ENCODE measurements at places on chromosomes 13 and 19.

- no peak for DNase-seq
Measured at GRCh38 chr19:3708207-3708931, at the start of gene TJP3. Gene TJP3 (plus strand): TSS chr19:3708384. CDS start chr19:3728433, 20,049 bp downstream.

DNA sequence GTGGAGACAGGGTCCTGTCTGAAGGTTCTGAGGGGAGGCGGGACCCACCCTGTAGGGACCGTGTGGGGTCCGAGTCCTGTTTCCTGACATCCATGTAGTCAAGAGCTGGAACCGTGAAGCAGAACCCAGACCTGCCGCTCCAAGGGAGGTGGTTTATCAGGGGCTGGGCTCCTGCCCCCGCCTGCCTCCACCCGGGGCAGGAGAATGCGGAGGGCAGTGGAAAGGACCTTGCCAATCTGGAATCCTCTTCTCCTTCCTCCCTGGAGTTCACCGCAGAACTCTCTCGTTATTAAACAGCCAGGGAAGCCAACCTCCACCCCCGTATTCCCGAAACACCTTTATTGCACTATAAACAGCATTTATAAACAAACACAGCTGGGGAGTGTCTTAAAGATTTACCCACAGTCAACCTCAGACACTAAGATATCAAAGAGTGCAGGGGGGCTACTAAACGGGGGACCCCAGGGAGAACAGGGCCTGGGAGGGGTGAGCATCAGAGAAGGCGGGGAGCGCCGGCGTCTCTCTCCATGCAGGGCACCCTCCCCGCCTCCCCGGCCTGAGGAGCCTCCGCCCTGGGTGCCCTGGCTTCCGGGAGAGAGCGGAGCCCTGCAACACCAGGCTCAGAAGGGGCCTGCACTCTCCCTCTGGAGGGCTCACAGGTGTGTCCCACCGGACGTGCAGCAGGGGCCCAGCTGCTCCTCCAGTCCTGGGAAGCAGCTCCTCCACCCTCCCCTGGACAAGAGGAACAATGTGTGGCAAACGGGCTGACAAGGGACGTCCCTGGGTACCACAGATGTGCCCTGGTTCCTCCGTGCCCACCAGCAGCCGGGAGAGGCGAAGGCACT, 3.6 kb downstream of the C2CD4C start:
- DNase-seq, result no peak

DNA sequence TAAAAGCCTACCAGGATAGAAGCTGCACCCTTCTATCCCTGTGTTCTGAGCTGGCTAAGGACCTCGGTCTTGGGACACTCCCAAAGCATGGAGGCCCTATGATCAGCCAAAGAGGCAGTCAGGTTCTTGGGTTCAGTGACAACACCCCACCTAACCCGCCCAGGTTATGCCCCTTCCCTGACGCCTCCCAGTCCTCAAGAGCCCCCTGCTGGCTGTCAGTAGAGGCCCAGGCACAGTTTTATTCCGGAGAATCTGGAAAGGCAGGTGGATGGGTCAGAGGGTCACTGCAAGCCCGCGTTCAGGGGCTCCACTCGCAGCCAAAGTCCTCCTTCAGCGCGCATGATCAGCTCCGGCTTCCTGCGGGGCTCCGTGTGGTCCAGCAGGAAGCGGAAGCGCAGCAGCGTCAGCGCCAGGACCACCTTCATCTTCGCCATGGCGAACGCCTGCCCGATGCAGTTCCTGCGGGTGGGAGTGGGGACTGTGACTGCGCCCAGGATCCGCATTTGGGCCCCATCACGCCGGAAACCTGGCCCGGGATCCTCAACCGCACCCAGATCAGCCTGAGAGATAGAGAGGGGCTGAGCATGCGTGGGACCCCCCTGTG, 22.3 kb downstream of the OR10H3 start:
- DNase-seq, result no peak

- no peak for DNase-seq
Measured at GRCh38 chr13:111153977-111154332, 38.8 kb downstream of the ARHGEF7 start.

DNA sequence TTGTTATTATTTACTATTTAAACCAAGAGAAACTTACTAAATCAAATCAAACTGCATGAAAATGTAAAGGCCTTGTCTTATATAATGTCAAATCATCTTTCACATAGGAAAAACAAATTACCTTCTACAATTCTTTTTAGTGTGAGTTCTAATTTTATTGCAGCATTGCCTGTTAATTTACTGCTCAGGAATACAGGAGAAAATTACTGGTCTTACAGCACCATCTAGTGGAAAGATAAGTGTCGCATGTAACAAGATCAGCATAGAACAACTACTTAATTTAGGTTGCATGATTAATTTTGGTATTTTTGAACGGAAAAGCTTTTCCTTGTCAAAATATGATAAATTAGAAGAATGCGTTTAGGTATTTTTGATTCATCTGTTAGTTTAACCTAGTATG, 502.7 kb downstream of the UQCRFS1 start:
- DNase-seq, result no peak

DNA sequence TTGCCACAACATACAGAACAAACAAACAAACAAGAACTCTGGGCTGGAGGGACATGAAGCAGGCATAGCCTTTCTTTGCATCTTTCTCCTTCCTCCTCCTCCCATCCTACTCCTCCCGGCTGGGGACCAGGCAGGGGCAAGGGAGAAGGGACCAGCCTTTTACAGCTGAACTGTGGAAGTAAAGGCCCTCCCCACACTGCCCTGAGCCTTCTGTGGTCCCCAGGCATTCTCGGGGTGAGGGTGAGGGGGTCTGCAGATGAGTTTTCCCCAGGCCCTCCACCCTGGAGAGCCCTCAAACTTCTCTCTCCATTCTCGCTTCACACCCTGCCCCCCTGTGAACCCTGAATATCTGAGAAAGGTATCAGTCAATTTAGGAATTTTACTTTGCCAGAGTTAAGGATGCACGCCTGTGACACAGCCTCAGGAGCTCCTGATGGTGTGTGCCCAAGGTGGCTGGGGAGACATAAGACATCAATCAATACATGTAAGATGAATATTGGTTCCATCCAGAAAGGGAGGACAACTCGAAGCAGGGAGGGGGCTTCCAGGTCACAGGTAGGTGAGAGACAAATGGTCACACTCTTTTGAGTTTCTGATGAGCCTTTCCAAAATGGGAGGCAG, 170.9 kb downstream of the COL4A1 start:
- no peak for DNase-seq

- no peak for DNase-seq
Measured at GRCh38 chr19:56884441-56884840, 43.9 kb upstream of the PEG3 start.

DNA sequence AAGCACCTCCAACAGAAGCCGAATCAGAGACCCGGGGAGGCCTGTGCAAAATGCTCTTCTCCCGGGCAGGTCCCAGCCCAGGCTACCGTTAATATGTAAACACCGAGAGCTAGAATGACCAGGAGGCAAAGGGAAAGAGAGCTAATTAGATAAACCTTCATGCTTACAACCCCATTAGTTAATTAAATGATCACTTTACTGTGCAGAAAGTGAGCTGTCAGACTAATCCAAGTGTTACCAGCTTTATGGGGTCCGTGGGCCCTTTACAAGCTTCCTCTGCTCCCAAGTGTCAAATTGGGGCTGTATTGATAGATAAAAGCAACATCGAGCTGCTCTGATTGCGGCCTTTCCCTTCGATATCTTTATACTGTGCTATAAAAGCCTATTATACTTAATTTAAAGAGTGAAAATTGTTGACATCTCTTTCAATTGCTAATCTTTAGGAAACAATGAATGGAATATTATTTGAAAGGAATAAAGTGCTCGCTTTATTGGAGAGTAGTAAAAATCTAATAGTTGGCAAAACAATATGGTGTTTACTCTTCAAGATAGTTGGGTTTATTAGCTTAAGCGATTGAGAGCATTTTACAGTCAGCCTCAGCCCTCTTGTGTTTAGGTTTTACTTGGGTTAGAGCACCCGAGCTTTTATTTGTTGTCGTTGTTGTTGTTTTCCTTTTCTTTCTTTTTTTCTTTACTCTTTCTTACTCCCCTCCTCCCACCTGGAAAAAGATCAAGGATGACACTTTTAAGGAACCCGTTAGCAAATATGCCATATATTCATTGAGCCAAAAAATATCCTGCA, 189.3 kb upstream of the GPR12 start:
- DNase-seq, result no peak

DNA sequence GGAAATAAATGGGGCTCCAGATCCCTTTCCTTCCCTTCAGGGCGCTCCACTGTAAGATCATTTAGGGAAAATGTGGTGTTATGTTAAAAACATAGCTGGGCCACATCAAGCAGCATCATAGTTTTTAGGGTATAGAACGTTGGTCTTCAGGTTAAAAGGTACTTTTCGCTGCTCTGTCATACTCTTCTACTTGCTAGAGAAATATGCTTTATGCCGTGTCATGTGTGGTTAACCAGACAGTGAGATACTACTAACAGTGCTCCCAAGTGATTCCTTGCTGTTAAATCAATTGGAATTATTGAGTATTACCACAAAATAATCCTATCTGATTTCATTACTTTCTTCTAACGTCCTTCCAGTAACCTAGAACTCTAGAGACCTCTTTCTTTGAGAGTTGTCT, 1.1 kb upstream of the NDFIP2 start:
- DNase-seq, result no peak

DNA sequence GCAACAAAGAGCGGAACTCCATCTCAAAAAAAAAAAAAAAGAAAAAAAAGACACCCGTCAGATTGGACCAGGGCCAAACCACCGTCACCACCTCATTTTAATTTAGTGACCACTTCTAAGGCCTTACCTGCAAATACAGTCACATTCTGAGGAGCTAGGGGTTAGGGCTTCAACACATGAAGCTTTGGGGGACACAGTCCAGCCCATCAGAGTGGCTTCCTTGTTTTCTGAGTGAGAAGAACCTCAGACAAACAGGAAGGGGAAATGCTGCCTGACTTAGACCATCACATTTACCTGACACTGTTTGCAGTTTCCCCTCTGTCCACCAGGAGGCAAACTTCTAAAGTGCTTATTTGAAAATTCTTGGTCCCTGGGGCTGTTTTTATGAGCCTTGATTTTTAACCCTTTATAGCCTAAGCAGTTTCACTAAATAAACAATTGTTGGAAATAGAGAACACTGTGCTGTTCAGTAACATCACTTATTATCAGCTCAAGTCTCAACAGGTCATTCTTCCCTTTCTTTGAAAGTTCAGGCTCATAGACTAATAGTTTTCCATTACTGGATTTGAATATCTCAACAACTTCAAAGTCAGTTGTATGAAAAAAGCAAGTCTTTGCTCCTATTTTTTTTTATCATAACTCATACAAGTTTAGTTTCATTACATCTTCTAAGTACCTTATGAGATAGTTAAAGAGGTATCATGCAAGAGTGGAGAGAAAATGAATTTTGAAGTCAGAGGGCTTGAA, 74.9 kb upstream of the WASF3 start:
- DNase-seq, result no peak

- no peak for DNase-seq
Measured at GRCh38 chr19:54218960-54219661, 3.7 kb downstream of the LILRB3 start.

DNA sequence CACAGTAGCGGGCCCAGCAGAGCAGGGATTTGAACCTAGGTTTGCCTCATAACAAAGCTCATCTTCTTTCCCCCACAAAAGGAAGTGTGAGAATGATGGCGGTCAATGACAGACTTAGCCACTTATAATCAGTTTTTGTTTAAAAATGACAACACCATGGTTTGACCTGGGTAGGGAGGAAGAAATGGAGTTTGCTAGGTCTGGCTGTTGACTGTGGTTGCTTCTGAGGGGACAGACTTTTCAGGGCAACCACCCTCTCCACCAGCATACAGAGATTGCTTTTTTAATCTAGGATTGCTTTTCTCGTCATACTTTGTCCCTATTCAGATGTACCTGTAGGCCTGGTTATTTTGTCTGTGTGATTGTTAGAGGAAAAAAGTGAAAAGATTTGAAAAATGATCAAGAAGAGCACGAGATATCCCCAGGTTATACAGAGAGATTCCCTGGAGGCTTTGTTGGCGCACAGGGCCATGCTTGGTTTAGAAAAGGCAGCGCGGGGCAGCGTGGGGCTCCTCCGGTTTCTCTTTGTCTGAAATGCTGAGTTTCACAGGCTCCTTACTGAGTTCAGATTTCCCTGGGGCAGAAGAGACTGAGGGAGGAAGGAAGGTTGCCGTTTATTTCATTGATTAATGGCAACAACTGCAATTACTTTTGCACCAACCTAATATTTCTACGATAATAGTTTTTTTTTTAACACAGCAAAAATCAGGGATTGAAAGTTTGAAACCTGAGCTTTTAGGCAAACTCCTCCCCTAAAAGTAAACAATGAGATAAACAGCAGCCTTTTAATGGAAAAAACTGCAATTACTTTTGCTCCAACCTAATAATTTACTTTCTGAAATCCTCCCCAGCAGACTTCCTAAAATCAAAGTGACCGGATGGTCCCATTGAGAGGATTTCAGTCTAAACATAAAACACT, 97.0 kb upstream of the RNF113B start:
- no peak for DNase-seq

GRCh38 chr19:41934849-41935374, 6.7 kb upstream of the ERFL start:
- no peak for DNase-seq

- no peak for DNase-seq
Measured at GRCh38 chr19:345320-345879, 804 bp upstream of the MIER2 start.

DNA sequence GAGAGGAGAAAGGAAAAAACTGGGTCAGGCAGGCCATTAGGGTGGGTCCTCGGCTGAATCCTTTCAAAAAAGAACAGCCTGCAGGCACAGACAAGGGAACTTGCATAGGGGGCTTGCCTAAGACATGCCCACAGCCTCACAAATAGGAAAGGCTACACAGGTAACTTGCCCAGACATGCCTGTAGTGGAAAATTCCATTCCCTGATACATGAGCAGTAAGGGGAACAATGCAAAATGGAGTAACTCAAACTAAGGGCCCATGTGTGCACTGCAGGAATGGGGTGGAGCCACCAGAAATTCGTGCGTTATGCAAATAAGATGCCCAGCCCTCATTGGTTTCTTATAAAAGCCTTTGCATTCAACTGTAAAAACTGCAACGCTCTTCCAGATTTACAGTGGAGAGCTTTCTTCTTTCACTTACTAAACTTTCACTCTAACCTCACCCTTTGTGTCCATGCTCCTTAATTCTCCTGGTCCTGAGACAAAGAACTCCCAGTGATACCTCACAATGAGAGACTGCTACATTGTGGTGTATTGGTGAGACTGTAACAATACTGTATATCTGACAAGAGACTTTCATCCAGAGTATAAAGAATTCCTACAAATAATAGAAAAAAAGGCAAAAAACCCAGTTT, 59.5 kb upstream of the SLITRK1 start:
- no peak for DNase-seq

DNA sequence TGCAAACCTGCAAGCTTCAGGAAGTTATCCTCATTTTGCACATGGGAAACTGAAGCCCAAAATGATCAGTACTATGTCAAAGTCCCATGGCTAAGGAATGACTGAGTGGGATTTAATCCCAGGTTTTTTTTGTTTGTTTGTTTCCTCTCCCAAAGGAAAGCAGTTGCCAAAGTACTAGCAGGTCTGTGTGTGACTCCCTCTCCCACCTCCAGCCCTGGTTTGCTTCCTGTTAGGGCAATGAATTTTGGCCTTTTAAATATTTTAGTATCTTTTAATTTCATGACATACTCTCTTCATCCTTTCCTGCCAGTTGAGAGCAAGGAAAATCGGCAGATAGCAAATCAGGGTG, 134.1 kb upstream of the RNF113B start:
- DNase-seq, result no peak

- DNase-seq, result no peak
Measured at GRCh38 chr19:5738423-5738822, 18.0 kb downstream of the CATSPERD start.

GRCh38 chr19:801030-801860, 4.0 kb downstream of the PTBP1 start:
- no peak for DNase-seq

All from esophagus squamous epithelium (tissue), 5 donors.